ENCODE measurements at places on chromosomes 7 and 10.

DNA sequence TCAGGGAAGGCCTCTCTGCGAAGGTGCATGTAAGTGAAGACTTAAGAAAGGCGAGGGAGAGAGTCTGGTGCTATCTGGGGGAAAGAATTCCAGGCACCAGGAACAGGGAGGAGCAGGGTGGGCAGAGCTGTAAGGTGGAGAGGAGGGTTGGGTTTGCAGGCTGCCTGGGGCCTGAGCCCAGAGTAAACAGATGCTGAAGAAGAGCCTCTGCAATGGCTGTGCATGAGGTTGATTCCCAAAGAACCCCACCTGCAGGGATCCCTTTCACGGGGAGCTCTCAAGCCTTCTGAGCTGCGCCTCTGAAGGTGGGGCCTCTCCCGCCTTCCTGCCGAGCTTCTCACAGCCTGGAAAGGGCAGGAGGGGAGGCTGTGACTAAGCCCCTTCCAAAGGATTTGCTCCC, 115.1 kb downstream of the RNF216 start:
- DNase-seq = no peak

DNA sequence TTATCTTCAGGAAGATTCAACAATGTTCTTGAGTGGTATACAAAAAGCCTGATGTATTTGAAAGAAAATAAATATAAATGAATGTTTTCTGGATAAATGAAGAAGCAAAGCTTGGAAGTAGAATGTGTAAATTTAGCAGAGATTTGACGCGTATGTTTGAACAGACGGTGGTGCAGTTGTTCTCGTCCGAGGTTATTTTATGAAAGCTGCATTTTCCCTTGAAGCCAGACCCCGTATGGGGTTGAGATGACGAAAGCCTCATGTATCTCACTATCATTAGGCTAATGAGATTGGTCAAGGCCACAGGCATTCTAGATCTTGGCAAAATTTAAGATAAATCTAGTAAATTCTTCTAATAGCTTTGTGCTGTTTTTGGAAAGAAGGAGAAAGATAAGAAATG, 195.2 kb downstream of the NXPH1 start:
- DNase-seq = no peak

DNA sequence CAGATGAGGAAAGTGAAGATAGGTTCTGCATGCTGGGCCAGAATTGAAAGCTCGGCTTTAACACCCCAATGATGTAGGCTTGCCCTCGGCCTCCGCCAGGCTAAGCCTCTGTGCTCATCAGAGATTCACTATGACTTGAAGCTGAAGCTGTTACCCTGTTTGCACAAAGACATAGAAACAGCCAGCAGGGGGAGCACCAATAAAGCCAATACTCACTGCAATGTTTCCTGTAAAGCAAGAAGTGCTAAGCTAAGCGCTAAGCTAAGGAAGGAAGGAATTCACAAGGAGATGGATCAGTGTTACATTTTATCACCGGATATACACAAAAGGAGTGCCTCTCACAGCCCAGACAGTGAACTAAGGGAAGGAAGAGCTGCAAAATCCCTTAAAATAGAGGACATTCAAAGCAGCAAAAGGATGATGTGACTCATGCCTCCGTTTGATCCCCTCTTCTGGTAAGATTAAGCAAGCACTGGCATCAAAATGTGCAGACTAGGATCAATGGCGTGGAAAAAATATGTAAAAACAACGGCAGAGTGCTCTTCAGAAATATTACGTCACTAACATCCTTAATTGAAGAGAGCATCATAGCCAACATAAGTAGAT, 153.8 kb downstream of the COBL start:
- peak; percentile 84 for DNase-seq

GRCh38 chr7:37265006-37265405, 183.7 kb downstream of the ELMO1 start:
- DNase-seq = no peak

DNA sequence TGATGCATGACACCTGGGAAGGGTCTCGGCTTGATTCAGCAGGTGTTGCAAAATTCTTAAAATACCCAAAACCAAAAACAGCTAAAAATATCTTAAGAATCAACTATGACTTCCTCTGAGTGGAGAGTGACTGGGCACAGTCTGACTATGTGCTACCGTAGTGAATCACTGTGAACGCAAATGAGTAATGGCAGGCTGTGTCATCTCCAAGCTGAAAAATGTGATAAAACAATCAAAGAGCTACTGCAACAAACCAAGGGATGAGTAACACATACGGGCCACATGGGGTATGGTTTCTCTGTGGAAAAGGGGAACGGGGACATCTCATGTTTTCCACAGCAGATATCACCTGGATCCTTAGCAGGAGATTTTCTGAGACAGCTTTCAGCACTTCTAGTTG, 127.5 kb downstream of the ABCA13 start:
- DNase-seq = peak; percentile 56

GRCh38 chr10:110233846-110234245, 26.4 kb downstream of the MXI1 start:
- DNase-seq = no peak

DNA sequence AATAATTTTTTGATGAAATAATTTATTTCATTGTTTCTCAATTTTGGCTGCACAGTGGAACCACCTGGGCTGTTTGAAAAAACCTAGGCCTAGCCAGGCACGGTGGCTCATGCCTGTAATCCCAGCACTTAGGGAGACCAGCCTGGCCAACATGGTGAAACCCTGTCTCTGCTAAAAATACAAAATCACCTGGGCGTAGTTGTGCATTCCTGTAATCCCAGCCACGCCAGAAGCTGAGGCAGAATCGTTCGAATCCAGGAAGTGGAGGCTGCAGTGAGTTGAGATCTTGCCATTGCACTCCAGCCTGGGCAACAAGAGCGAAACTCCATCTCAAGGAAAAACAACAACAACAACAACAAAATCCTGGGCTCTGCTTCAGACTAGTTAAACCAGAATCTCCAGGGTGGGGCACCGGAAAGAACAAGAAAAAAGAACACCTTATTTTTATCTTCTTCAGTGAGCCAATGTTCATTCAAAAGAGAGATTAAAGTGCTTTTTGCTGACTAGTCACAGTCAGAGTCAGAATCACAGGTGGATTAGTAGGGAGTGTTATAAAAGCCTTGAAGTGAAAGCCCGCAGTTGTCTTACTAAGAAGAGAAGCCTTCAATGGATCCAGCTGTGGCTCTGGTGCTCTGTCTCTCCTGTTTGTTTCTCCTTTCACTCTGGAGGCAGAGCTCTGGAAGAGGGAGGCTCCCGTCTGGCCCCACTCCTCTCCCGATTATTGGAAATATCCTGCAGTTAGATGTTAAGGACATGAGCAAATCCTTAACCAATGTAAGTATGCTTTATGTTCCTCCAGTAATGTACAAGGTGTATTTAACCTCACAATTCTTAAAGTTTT, at the start of gene CYP2C18:
CYP2C18 (plus strand) TSS at position 516 of the 841 bp plus-strand sequence; CDS start at position 607, 91 bp downstream.
- DNase-seq = no peak

DNA sequence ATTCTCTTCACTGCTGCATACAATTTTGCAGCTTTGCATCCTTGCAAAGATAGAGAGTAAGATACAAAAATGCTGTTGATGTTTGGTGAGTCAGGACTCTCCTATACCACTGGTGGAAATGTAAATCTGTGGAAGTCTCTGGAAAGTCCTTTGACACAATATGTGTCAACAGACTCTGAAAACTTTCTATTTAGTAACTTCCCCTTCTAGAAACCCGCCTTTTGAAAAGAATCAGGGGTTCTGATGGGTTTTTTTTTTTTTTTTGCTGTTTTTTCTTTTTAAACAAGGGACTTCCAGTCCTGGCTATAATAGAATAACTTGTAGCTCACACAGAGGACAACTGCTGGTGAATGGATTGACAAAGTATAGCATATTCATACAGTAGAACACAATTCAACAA, 16.4 kb downstream of the NOD1 start:
- DNase-seq = no peak

GRCh38 chr10:83518779-83519178, 620.5 kb upstream of the GHITM start:
- DNase-seq = no peak

GRCh38 chr7:126659124-126659523, 593.6 kb downstream of the GRM8 start:
- no peak for DNase-seq

DNA sequence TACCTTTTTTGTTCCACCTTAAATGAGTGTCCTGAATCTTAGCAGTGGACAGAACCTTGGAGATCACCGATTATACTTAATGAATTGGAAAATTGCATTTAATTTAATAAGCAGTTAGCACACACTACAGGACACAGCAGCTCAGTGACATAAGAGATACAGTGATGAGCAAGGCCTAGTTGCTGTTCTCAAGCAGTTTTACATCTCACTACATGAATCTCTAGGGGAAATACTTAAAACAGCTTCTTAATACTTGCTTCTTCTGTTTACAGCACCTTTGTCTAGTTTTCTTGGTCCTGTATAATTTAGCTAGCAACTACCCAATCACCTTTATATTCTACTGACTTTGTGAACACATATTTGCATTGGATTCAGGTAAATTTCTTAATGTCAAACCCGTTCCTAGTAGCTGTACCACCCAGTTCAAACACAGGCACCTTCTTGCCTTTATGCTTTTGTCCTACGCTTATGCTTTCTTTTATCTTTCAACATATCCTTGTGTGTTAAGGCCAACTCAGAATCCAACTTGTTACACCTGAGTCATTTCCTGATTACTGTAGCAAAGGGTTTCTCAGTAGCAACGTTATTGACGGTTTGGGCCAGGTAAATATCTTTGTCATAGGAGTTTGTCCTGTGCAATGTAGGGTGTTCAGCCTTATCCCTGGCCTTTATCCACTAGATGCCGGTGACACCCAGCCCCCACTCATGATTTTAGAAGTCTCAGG, 1.8 kb downstream of the STAM start:
- DNase-seq = no peak

- peak; percentile 28 for DNase-seq
These were observed 305.5 kb downstream of the DNAJB9 start for GRCh38 chr7:108875139-108875538.

- no peak for DNase-seq
These were observed 459 bp downstream of the ZDHHC6 start for GRCh38 chr10:112446055-112446854.

DNA sequence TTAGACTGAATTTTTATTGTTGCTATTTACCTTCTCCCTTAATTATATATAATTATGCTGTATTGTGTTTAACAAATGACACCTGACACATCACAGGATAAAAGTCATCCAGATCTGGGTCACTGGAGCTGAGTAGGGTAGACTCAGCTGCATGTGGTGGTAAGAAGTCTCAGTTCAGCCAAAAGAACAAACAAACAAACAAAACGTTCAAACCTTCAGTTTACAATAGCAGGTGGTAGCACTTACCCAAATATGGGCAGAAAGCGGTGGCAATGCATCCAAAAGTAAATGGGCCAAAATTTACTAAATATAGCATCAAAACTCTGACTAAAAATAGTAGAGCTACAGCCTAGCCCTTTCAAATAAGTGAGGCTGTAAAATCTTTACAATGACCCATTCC, 42.2 kb downstream of the ZWINT start:
- DNase-seq = no peak

DNA sequence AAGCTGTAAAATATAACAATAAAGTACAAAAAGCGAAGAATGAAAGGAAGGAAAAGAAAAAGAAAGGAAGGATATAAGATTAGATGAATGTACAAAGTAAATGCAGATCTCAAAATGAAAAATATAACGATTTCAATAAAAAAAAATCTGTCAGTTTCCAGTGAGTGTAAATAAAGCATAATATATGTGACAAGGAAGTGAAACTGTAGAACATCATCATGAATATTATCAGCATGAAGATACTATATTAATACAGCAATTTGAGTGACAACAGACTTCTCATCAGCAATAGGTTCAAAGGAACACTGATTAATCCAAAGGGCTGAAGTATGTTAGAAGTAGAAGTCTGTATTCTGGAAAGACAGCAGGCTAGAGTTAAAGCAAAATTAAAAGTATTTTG, 659.5 kb upstream of the MBL2 start:
- no peak for DNase-seq

DNA sequence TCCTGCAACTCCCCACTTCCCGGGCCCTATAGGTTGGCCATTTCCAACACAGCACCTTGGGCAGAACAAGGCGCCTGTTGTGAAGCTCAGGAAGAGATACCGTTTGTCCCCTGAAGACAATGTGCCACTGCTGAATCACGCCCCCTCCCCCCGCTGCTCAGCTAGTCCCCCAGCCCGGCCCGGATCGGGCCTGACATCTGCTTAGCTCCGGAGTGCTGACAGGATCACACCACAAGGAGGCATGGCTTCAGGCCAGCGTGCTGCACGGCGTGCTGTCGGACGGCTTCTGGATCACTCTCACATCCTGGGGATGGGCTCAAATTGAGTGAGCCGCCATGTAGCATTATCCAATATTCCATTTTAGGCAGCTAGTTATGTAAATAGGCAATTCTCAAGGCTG, 62.1 kb upstream of the EFCAB10 start:
- DNase-seq = no peak

GRCh38 chr7:85823396-85824080, 636.7 kb upstream of the SEMA3D start:
- DNase-seq = peak; percentile 25

- DNase-seq = peak; percentile 78
These were observed 17.8 kb upstream of the IFIT2 start for GRCh38 chr10:89283936-89284475.

GRCh38 chr10:122515022-122515424, 45.5 kb upstream of the DMBT1 start:
- no peak for DNase-seq

GRCh38 chr10:70169011-70169410, 1.3 kb downstream of the SAR1A start:
- no peak for DNase-seq

DNA sequence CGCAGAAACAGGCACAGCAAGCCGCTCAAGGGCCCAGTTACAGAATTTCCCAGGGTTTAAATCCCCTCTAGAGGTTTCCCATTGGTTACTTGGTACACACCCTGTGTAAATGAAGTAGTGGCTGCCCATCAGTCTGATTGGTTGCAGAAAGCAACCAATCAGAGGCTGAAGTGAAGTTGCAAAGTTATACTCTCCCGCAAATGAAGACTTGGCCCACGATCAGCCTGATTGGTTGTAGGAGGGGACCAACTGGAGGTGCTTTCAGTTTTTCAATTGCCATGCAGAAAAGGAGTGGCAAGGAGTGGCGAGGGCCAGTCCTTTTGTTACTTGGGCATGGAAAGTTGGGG, 909.2 kb upstream of the AUTS2 start:
- no peak for DNase-seq

DNA sequence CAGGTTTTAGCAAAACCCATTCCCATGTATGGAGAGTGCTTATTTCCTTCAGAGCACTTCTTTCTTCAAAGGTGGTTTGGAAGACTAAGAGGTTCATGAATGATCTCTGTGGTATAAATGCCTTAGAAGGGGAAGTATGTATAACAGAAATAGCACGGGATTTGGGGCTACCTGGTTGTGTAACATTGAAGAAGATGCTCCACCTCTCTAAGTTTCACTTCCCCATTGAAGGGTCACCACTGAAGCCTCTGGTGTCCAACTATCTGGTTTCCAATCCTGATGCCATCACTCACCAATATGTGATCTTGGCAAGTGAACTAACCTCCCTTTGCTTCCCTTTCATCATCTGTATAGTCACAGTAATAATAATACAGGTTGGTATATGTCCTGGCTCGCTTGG, 37.2 kb downstream of the CYCS start:
- no peak for DNase-seq

GRCh38 chr10:15369256-15370211, 1.6 kb downstream of the FAM171A1 start:
- DNase-seq = peak; percentile 29

Data from astrocyte of the spinal cord (primary cell).